Esophagus squamous epithelium (tissue), 5 donors: ENCODE measurements at places on chromosomes 3 and 15.

DNA sequence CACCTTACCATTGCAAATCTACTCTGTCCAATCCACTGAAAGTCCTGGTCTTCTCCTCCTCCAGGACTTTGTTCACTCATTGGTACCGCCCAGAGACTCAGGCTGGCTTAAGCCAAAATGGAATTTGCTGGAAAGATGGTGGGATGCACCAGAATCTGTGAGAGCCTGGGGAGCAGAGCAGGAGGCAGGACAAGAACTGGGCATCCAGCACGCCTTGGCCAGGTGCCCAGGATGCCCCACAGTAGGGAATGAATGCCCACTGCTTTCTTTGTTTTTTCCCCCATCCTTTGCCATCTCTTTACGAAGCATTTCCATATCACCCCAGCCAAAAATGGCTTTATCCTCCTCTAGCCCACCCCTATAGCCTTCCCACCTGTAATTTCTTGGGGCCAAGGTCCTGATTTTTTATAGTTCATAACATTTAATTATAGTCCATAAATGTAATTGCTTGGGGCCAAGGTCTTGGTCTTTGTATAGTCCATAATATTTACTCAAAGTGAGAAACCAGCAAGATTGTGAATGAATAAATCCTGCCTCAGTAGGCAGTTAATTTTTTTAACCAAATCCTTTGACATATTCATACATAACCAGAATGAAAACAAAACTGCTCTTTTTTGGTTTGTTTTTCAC lies 23.3 kb upstream of the IREB2 start:
- DNase-seq = no peak

DNA sequence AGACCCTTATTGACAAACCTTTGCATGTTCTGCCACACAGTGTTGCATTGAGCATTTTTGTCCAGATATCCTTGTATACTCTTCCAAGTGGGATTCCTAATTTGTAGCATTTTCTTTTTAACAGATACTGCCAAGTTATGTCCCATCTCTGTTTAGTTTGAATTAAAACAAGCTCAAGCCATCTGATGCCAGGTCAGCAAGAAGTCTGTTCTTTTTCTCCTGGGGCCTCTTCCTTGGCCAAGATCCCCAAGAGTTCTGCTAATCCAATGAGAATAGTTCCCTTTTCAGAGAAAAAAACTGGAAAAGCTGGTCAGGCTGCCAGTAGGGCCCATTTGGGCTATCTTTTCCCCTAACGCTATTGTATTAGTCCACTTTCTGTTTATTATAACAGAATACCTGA lies 29.8 kb downstream of the GLDN start:
- DNase-seq = no peak

DNA sequence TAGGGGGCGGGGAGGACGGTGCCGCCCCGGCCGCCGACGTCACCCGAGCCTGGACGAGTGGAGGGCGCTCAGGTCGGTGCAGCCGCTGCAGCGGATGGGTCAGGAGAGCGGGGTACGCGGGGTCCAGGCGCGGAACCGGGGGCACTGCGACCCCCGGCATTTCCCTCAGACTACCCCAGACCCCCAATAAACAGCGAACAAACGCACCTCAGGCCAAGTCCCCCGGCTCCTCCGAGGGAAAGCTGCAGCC lies 78.9 kb downstream of the IQSEC1 start:
- no peak for DNase-seq

DNA sequence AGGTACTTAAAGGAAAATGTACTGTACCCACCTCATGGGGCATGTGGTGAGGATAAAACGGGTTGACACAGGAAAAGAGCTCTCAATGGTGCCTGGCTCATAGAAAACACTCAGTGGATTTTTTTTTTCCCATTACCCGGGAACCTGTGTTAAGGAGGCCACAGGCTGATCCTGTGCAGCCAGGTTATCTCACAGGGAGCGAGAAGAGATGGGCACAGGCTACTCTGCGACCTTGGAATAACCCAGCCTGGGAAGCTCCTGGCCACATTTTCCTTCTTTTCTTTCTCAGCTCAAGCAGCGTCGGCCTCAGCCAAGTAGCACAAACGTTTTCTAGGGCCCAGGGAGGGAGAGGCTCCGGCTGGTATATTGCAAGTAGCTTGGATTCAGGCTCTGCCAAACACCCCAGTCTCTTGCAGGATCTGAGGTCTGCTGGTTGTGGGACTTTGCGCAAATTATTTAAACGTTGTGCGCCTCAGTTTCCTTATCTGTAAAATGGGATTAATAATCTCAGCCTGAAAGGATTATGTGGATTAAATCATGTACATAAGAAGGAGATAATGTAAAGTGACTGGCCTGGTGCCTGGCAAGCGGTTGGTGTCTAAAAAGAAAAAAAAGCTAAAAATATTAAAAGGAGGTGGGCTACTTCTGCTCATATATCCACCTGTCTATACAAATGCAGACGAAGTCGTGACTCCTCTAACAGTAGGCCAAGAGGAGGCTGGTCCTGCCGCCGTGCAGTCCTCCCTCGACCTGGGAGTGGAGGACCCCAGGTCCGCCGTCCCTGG lies 2.2 kb downstream of the FURIN start:
- no peak for DNase-seq

DNA sequence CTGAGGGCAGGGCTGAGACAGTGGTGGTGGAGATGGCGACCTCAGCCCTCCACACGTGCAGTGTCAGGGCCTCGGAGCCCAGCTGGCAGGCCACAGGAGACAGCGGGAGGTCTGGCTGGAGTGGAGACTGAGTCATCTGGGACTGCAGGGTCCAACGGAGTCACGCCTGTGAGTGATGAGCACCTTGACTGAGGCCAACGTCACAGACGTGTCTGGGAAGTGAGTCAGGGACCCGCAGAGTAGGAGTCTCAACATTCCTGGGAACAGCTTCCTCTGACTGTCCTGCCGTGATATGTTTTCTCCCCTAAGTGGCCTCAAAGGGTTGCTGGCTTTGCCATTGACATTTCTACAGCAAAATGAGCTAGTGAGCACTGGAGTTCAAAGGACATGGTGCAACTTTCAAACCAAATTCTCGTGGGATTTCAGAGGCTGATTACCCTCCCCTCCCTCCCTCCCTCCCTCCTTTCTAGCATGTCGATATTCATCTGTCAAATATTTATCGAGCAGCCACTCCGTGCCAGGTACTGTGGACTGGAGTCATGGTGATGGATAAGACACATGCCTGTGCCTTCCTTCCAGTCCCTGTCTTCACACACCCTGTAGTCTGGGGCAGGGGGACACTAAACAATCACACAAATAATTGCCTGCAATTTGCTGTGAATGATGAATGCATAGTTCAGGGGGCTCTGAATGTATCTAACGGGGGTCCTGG lies 53.3 kb upstream of the AMOTL2 start:
- no peak for DNase-seq

- DNase-seq = no peak
These were observed 293.8 kb downstream of the ROBO1 start for GRCh38 chr3:79473993-79474392.

- DNase-seq = no peak
These were observed 146.4 kb downstream of the ROBO2 start for GRCh38 chr3:77186319-77186718.

GRCh38 chr15:79455361-79455760 lies 23.2 kb downstream of the MINAR1 start:
- DNase-seq = no peak

DNA sequence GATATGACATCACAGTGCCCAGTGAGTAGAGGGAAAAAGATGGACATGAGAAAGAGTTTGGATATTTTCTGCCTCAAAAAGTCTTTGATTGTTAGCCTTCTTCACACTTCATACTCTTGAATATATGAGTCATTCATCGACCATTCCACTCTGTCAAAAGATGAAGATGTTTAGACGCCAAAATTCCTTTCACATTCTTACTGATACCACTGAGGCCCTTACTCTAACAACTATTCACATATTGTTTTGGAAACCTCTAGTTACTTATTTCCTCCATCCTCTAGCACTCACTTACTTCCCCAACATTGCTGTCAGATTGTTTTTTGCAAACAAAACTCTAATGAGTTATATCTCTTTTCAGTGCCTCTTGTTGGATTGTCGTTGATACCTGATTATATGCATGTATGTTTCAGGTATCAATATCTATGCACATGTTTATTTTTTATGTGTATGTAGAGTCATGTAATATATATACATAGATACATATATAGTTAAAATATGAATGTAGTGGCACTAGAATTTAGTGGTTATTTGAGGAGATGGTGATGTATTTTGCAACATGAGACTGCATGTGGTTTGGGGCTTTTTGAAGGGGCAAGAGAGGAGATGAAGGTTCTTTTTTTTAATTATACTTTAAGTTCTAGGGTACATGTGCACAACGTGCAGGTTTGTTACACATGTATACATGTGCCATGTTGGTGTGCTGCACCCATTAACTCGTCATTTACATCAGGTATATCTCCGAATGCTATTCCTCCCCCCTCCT lies 40.0 kb upstream of the OR5H6 start:
- no peak for DNase-seq

GRCh38 chr3:54536450-54536849 lies 391.4 kb downstream of the LRTM1 start:
- DNase-seq = no peak

- no peak for DNase-seq
These were observed 96.7 kb downstream of the TP63 start for GRCh38 chr3:189727898-189728297.

- no peak for DNase-seq
These were observed 242.0 kb upstream of the GOLGA6L4 start for GRCh38 chr15:83993591-83993990.

DNA sequence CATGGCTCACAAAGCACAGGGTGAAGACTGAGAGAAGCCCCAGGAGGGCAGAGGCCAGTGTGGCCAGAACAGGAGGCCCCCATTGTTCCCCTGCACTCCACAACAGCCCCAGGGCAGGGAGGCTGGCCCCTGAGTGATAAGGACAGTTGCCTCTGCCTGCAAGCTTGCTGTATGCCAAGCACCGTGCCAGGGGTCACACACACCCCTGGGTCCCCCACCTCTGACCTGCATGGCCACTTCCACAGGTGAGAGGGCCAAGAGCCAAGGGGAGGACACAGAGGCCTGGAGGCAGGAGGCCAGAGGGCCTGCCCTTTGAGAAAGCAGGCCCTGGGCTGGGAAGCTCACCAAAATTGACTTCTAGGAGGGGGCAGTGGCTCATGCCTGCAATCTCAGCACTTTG lies 23.7 kb downstream of the ATRIP start:
- no peak for DNase-seq

- no peak for DNase-seq
These were observed 170.6 kb upstream of the TSC22D2 start for GRCh38 chr3:150237490-150237889.

- DNase-seq = no peak
These were observed 54.3 kb downstream of the DNAJB8 start for GRCh38 chr3:128412180-128413002.

- DNase-seq = no peak
These were observed 2.6 kb downstream of the LTF start for GRCh38 chr3:46462111-46462510.

GRCh38 chr15:79339588-79340314 lies 28.8 kb downstream of the TMED3 start:
- no peak for DNase-seq

DNA sequence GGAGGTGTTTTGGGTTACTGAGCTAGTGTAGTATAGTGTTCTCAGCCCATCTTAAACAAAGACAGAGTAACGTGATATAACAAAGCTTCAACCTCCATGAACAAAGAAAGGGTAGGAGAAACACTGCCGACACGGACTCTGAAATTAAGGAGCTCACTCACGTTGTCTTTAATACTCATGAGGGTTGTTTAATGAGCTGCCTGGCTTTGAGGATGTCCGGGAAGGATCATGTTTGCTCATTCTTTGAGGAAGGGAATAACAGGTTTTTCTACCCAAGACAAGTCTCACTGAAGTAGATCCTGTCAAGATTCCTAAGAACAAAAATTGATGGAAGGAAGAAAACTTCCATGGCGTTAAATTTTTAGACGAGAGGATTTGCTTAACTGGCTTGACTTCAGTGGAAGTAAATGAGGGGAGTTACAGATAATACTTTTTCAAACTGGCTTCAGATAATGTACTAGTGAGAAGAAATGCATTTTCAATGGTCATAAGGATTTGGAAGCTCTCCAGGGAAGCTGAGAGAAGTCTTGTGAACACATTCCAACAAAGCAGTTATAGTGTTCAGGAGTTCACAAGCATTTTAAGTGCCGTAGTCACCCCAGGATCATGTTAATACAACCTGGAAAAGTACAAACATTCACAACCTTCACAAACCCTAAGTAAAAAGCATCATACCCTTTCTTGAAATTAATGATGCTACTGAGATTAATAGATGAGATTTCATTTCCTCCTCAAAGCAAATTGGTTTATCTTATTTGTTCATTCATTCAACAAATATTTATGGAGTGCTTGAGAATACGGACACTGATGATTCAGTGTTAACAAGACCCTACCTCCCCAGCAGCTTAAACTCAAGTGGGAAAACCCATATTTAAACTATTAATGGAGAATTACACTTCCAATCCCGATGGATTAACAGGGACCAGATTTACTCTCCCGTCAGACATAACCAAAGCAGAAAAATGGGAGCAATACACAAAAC lies 101.5 kb downstream of the SHQ1 start:
- no peak for DNase-seq

DNA sequence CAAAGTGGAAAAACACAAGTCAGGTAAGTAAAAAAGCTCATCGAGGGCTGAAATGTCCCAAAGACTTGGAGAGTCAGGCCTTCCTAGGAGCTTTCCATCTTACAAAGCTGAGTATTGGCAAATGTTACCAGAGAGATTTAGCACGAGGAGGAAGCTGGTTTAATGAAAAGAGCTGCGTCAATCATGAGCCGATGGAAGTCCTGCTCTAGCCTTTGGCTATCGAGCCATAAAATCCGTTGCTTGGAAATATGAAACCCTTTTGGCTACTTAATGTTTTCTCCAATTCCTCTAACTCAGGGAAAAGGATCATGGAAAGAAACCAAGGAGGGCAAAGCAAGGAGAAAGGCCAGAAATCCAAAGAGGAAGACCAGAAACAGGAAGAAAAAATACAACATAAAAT lies 1074.6 kb downstream of the FHIT start:
- no peak for DNase-seq

DNA sequence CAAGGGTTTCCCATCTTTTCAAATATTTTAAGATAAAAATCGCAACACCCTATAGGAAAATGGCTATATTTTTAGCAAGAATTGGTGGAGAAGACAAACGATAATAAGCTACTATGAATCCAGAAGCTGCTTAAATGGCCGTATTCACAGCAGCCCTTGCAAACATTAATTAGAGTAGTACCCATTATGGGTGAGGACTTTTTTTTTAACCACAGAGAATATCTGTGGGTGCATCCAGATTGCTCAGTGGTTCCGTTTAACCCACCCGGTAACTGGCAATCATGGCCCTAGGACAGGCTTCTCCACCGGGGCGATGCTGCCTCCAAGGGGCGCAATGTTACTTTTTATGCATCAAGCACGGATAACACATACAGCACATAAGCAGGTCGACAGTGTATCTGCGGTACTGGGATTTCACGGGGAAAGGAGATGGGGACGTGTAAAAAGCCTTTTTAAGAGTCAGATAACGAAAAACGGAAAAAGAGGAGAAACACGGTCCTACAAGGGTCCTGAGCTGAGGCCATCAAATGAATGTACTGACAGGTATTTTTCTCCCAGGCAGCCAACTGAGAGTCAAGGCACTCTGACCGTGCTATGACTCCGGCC lies 968 bp upstream of the TMEM266 start:
- DNase-seq = no peak
